C1 segment of cervical spinal cord (tissue), 14 donors: ENCODE measurements at places on chromosomes 6 and 20.

DNA sequence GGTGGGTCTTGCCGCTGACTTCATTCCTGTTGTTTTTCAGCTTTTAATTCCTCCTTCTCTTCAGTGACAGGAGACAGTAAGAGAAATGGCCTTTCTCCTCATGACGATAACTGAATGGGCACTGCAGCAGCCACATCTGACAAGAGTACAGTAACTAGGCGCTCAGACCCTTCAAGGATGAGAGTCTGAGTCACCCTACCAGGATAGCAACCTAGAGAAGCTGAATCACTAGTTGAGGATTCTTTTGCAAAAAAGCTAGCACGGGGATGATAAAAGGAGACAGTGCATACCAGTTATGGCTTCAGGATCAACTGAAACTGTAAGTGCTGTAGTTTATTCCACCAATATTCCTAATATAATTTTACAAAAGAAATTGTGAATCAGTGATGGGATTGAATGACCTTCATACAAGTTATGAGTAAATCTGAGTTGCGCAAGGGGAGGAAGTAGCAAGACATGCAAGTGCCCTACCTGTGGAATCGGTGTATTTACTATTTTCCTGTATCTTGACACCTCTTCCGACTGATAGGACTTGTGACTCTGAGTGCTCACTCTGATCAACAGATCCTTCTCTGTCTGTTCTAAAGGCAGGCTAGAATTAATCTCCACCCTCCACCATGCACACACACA, 161.8 kb upstream of the GRIK2 start:
- no peak for DNase-seq

DNA sequence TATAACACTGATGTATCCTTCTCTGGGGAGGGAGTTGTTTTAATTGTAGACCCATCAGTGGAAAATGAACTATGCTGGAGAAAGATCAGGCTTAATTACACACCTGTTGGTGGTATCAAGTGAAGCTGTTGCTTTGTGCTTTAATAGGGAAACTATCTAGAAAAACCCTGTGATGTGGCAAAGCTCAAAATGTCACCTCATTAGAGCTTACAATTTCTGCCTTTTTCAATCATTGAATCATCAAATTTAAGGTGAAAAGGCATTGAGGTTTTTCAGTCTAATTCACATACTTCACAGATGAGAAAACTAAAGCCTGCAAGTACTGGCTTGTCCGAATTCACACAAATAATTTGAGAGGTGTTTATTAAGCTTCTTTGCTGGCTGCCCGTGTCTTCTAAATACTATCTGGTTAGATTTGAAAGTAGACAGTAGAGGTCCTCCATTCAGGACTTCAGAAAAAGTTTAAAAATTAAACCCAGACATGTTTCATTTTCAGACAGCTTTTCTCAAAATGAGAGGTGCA, 143.3 kb upstream of the MAP3K7 start:
- no peak for DNase-seq

- DNase-seq = no peak
These were observed 6.5 kb downstream of the RBM38 start for GRCh38 chr20:57397693-57398108.

GRCh38 chr6:76035713-76036112, 36.7 kb downstream of the IMPG1 start:
- DNase-seq = no peak

- DNase-seq = no peak
These were observed 43.4 kb upstream of the RNF144B start for GRCh38 chr6:18343741-18344140.
